Vagina (tissue), 2 donors: ENCODE measurements at places on chromosomes 6 and 20.

- no peak for DNase-seq
Observed at GRCh38 chr6:136611746-136612145, 61.5 kb upstream of the MAP7 start.

GRCh38 chr20:8213831-8214587, 81.9 kb downstream of the PLCB1 start:
- DNase-seq: no peak

GRCh38 chr20:62558779-62559178, 83.0 kb upstream of the GATA5 start:
- no peak for DNase-seq

- no peak for DNase-seq
Observed at GRCh38 chr20:24277196-24277595, 192.2 kb upstream of the SYNDIG1 start.

GRCh38 chr20:33009214-33010132, 2.0 kb downstream of the BPIFB2 start:
- DNase-seq: no peak

- DNase-seq: no peak
Observed at GRCh38 chr6:63268574-63268973, 51.2 kb downstream of the LGSN start.

DNA sequence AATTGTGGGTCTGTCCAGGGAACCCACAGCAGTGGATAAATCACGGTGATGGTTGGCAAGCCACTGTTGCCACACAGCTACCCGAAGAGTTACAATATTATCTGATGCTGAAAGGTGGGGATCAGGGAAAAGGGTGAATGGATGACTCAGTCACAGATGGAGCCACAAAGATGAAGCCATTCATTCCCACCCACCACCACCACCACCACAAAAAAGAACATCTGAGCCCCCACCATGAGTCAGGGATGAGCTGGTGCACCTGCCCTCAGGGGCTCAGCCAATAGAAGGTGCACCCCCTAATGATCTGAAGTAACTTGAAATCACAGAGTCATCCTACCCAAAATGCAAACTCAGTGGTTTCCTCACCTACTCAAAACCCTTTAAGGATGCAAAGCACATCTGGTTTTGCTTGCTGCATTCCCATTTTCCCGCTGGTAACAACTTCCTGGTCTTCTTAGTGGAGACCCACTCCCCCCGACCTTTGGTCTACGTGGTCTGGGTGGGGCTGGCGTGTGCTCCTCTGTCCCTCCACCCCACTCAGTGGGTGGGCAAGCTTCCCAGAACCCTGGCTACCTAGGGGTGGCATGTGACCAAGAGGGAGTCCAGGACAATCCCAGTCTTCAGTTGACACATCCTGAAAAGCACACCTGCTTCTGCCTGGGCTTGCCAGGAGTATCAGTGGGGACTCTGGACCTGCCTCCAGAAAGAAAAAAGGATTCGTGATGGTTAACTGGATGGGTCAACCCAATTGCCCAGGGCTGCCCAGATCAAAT, 125.5 kb downstream of the ANKRD60 start:
- DNase-seq: no peak

DNA sequence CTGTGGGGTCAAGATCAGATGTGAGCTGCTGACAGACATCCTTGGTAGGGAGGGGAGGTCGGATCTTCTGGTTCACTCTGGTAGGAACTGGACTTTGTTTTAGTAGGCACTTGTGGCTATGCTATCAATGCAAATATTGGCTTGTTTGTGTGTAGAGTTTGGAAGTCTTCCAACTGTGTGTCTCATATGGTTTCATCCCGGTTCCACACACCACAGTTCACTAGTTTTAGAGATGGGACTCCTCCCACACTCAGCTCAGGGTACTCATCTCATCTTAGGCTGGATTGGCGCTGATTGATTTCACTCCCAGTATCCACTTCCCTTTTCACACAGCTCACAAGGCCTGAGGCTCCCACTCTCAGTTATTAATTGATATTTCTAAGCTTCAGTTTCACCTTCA, 161.3 kb downstream of the THBS2 start:
- DNase-seq: no peak
